Activated naive CD4-positive, alpha-beta T cell treated with anti-CD3 and anti-CD28 coated beads, Interleukin-2, amount 10 ng/mL, durations not matched to agents 7 days and 5 days (primary cell): ENCODE measurements at places on chromosomes 3 and 15.

DNA sequence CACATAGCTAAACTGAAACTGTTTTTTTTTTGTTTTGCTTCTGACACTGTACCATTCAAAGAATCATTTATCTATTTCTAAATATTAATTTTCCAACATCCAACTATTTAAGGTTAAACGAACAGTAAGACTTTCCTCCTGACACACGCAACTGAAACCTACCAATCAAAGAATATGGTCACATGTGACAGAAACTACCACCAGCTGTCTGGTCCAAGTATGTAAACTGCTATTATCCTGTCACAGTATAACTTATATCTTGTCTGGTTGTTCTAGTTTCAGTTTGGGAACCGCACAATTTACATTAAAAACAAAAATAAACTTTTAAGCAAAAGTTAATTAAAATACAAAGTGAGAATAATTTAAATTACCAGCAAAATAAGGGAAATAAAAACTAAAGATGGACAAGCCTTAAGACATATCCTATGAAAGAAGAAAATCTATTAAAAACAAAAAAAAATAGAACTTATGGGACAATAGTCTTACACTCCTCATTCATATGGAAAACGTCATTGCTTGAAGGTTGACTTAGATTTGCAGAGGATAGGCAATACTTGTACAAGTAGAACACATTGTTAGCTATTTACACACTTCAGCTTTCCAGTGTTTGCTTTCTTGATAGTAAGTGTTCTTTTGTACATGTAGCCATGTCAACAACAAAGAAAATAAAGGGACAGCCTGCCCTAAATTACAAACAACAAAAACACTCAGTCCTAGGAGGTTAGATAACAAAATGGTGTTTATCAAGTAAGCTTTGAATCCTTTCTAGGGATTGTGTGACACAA is 26.8 kb upstream of the CHRM5 start:
- no peak overlapping the region for H3K4me3 ChIP-seq
- H3K27ac ChIP-seq: no peak overlapping the region
- DNase-seq: no peak
- no peaks in the 10 kb centered on the region for H3K36me3 ChIP-seq
- H3K27me3 ChIP-seq: no peaks in the 10 kb centered on the region

DNA sequence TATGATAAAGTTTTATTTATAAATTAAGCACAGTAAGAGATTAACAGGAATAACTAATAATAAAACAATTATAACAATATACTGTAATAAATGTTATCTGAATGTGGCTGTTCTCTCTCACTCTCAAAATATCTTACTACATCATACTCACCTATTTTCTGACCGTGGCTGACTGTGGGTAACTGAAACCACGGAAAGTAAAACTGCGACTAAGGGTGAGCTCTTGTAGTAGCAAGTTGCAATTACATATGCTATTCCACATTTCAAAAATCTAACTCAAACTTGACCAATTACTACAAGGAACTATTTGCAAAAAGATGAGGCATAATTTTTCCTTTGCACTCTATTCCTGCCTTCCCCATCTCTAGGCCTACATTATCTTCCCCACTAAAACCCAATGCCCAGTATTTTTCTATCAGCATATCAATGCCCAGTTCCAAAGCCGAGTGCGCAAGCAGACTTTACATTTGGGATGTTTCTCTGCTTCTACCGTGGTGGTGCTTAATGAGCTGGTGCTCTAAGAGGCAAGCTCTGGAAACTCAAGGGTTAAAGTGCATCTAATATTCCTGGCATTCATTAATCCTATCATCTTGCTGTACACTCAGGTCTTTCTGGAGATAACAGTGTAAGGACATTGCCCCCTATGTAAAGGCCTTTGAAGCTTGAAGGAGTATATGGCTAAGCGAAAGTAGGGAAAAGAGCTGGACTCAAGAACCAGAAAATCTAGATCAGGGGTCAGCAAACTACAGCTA is 6.7 kb downstream of the PCYT1A start:
- peak overlapping the region; percentile 3 for H3K27ac ChIP-seq
- peaks cover 74% of the 10 kb centered on the region for H3K4me1 ChIP-seq
- DNase-seq: peak; percentile 54
- no peaks in the 10 kb centered on the region for H3K27me3 ChIP-seq

- H3K36me3 ChIP-seq: no peaks in the 10 kb centered on the region
- peaks cover 31% of the 10 kb centered on the region for H3K27me3 ChIP-seq
- no peak overlapping the region for H3K27ac ChIP-seq
- DNase-seq: no peak
- no peaks in the 10 kb centered on the region for H3K4me1 ChIP-seq
Measured at GRCh38 chr15:63357061-63357460, 24.6 kb downstream of the CA12 start.

GRCh38 chr3:107346564-107346963 is 30.7 kb upstream of the CCDC54 start:
- DNase-seq: no peak
- no peaks in the 10 kb centered on the region for H3K36me3 ChIP-seq
- no peaks in the 10 kb centered on the region for H3K27me3 ChIP-seq
- H3K4me1 ChIP-seq: no peaks in the 10 kb centered on the region
- no peak overlapping the region for H3K27ac ChIP-seq

DNA sequence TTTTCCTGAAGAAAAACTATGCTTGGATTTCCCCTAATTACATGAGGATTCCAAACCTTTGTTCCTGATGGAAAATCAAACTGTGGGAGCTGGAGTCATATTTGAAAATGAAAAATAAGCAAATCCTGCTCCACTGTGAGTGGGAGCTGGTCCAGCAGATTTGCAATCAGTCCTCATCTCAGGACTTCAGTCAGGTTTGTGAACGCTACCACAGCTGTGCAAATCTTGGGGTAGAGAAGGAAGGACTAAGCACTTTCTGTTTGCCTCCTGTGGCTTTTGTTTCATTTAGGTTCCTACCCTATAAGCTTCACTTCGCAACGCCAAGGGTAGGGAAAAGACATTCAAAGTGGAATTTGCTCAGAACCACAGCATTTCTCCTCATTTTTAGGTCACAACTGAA is 238.2 kb downstream of the TUSC7 start:
- no peak overlapping the region for H3K27ac ChIP-seq
- no peaks in the 10 kb centered on the region for H3K4me1 ChIP-seq
- H3K36me3 ChIP-seq: no peaks in the 10 kb centered on the region
- H3K4me3 ChIP-seq: no peak overlapping the region
- H3K27me3 ChIP-seq: no peaks in the 10 kb centered on the region

GRCh38 chr3:60967141-60967540 is 284.1 kb downstream of the FHIT start:
- no peaks in the 10 kb centered on the region for H3K27me3 ChIP-seq
- no peak overlapping the region for H3K4me3 ChIP-seq
- H3K27ac ChIP-seq: no peak overlapping the region
- H3K36me3 ChIP-seq: no peaks in the 10 kb centered on the region

GRCh38 chr15:25693321-25694238 is 169.5 kb downstream of the ATP10A start:
- DNase-seq: peak; percentile 65
- H3K36me3 ChIP-seq: peaks cover 33% of the 10 kb centered on the region
- H3K27me3 ChIP-seq: no peaks in the 10 kb centered on the region
- no peak overlapping the region for H3K27ac ChIP-seq
- H3K4me3 ChIP-seq: no peak overlapping the region

- H3K4me3 ChIP-seq: no peak overlapping the region
- no peak overlapping the region for H3K27ac ChIP-seq
- H3K36me3 ChIP-seq: no peaks in the 10 kb centered on the region
- no peaks in the 10 kb centered on the region for H3K4me1 ChIP-seq
- DNase-seq: no peak
Measured at GRCh38 chr3:181805703-181806102, 94.0 kb downstream of the SOX2 start.

GRCh38 chr15:89576417-89576773 is 1.1 kb downstream of the TICRR start:
- H3K27me3 ChIP-seq: peaks cover 16% of the 10 kb centered on the region
- DNase-seq: no peak
- H3K4me3 ChIP-seq: peak overlapping the region; percentile 81
- peaks cover 23% of the 10 kb centered on the region for H3K36me3 ChIP-seq

- no peak within 1 kb of the TSS for H3K27ac ChIP-seq
- H3K27me3 ChIP-seq: peaks cover 86% of the 10 kb centered on the region
- H3K4me1 ChIP-seq: peaks cover 11% of the 10 kb centered on the region
- peak within 1 kb of the TSS; percentile 65 for H3K4me3 ChIP-seq
Measured at GRCh38 chr15:51094606-51095569, at the start of gene TNFAIP8L3. Gene TNFAIP8L3, minus strand, starts transcription at chr15:51094906. Its CDS starts 311 bp downstream, at chr15:51094595.

DNA sequence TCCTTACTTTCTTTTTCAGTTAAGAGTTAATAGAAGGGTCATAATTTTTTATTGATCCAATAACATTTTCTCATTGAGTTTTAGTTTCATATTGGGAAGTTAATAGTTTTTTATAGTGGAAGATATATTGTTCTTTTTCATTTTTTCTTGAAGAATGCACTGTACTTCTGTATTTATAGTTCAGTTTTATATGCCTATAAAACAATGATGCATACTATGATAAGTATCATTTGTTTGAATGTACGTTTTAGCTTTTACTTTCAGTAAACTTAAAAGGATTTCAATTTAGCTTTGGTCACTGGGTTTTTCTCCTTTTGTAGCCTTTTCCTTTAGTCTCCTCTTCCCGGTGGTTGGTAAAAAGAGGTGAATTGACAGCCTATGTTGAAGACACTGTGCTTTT is 98.8 kb downstream of the DHX36 start:
- peaks cover 3% of the 10 kb centered on the region for H3K27me3 ChIP-seq
- DNase-seq: no peak
- H3K36me3 ChIP-seq: no peaks in the 10 kb centered on the region
- no peak overlapping the region for H3K27ac ChIP-seq
- H3K4me1 ChIP-seq: no peaks in the 10 kb centered on the region

DNA sequence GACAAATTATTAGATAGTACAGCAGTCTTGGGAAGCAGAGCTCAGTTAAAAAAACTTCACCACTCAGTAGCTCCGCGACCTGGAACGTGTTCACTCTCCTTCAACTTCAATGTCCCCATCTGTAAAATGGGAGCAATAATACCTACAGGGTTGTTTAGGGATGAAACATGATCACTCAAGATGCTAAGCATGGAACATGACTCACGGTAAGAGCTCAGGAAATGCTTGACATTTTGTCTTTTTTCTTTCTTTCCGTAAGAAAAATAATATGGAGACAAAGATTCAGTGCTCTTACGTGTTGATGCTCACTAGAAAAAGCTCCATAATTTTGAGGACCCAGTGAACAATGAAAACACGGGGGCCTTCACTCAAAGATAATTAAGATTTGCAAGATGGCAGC is 606.7 kb upstream of the MDFIC2 start:
- H3K4me3 ChIP-seq: no peak overlapping the region
- no peak overlapping the region for H3K27ac ChIP-seq
- H3K4me1 ChIP-seq: no peaks in the 10 kb centered on the region
- H3K27me3 ChIP-seq: peaks cover 5% of the 10 kb centered on the region
- DNase-seq: no peak

DNA sequence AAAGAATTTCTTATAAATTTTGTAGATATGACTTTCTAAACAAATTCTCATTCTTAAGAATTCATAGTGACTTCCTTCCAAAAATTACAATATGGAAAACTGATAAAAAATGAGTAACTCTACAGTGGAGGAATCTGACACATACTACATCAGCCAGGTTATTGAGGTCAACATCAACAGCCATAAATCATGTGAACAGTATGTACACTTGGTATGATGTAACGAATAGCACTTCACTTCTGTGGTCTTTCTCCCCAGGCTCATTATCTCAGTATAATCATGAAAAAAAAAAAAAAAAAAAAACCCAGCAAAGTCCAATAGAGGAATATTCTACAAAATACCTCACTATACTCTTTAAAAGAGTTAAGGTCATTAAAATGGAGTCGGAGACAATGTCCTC is 111.2 kb upstream of the SUCLG2 start:
- H3K27me3 ChIP-seq: no peaks in the 10 kb centered on the region
- H3K27ac ChIP-seq: no peak overlapping the region
- H3K36me3 ChIP-seq: peaks cover 7% of the 10 kb centered on the region
- H3K4me3 ChIP-seq: no peak overlapping the region

GRCh38 chr15:31111091-31111647 is 9.6 kb upstream of the TRPM1 start:
- H3K4me1 ChIP-seq: no peaks in the 10 kb centered on the region
- H3K36me3 ChIP-seq: no peaks in the 10 kb centered on the region
- DNase-seq: no peak
- no peak overlapping the region for H3K4me3 ChIP-seq

- no peak overlapping the region for H3K4me3 ChIP-seq
- H3K27ac ChIP-seq: no peak overlapping the region
- no peaks in the 10 kb centered on the region for H3K4me1 ChIP-seq
- peak; percentile 21 for DNase-seq
Measured at GRCh38 chr15:53586799-53587198, 172.7 kb downstream of the WDR72 start.

DNA sequence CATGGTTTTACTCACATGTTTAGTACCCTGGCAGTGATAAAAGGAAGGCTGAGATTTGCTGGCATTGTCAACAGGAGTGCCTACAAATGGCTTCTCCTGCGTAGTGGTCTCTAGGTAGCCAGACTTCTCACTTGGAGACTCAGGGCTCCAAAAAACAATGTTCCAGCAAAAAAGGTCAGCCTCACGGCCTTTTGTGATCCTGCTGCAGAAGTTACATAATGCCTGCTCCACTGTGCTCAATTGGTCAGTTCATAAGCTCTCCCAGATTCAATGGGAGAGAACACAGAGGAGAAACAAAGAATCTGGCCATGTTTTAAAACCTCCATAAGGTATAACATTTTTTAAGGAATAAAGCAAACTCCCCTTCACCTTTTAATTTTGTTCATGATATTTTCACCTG is 76.1 kb upstream of the CMSS1 start:
- no peak overlapping the region for H3K4me3 ChIP-seq
- DNase-seq: no peak
- H3K27me3 ChIP-seq: peaks cover 3% of the 10 kb centered on the region
- no peak overlapping the region for H3K27ac ChIP-seq
- H3K4me1 ChIP-seq: no peaks in the 10 kb centered on the region

DNA sequence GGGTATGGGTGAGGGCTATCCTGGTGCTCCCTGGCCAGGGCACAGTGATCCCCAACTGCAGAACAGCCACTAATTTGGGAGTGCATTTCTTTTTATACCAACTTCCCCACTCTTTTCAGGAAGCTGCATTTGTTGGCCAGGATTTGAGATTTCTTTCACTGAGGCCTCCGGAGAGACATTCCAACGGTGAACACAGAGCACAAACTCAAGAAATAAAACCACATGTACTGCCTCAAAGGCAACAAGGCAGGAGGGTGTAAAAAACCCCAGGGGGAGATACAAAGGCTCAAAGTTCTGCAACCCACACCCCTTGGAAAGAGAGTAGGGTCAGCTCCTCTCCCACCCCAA is 65.3 kb downstream of the CPN2 start:
- DNase-seq: no peak
- peaks cover 46% of the 10 kb centered on the region for H3K27me3 ChIP-seq
- H3K27ac ChIP-seq: no peak overlapping the region
- H3K4me3 ChIP-seq: no peak overlapping the region
- H3K36me3 ChIP-seq: peaks cover 4% of the 10 kb centered on the region
